ENCODE measurements at places on chromosomes 5 and 9.

GRCh38 chr9:25427898-25428297, 250.3 kb downstream of the TUSC1 start:
- DNase-seq, result no peak

DNA sequence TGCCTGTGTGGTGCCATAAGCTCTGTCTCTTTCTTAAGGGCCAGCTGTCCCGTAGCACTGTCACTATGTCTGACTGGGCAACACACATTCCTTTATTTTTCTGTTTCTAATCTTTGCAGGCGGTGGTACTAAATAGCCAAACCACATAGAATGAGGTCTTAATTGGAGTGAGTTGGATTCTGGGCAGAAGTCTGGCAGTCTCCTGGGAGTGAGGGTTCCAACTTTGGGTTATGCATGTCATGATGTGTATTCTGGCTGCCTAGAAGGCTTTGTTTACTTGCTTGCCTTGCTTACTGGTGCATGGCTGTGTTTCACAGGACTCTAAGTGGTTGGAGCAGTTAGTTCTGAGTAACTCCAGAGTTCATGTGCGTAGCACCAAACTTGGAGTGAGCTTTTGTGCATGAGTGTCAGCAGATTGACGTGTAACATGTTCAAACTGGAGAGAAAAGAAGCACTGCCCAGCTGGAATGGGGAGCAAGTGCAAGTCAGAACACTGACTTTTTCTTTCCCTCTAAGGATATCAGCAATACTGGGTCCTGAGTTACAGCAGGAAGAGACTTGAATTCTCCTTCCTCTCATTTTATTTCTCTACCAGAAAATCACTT, 185.8 kb downstream of the PCSK1 start:
- DNase-seq, result no peak

GRCh38 chr9:109718861-109719260, 61.1 kb upstream of the PALM2AKAP2 start:
- no peak for DNase-seq

GRCh38 chr9:108417726-108418125, 438.1 kb downstream of the ACTL7B start:
- no peak for DNase-seq

- no peak for DNase-seq
Measured at GRCh38 chr9:113521693-113522255, 58.2 kb downstream of the RGS3 start.

DNA sequence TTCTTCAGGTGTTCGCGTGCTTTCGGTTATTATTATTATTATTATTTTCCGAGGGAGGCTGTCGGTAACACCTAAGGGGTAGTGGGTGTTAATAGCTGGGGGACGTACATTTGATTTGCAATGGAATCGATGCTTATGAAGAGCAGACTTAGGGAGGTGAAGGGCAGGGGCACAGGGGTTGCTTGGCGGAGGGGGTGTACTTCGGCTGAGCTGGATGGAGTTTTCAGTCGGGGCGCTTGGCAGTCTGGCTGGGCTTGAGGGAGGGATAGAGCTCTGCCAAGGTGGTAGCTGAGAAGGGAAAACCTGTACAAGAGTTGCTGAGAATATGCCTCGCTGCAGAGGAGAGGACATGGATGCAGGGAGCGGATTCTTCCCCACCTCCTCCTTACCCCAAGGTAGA, 617 bp upstream of the PTPRD start:
- DNase-seq, result no peak

DNA sequence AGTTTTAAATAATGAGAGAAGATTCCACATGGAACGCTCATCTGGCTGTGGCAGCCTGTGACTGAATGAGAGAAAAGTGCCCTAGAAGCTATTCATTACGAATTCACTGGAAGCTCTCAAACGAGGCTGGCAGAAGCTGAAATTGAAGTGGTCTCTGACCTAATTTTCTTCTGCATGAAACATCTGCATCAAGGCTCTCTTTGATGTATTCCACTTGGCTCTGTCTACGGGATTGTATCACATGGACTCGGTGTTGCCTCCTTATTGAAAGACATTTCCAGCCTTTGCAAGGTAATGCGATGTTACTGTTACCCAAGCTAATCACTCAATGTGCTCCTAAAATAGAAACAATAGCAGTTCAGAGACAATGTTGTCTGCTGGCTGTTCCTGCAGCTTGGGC, 246.9 kb upstream of the ZNF462 start:
- no peak for DNase-seq

GRCh38 chr9:129071526-129072126, 9.3 kb upstream of the DOLPP1 start:
- DNase-seq, result no peak

- DNase-seq, result no peak
Measured at GRCh38 chr5:10736354-10736753, 24.7 kb downstream of the DAP start.

GRCh38 chr5:90477621-90478215, 3.1 kb downstream of the POLR3G start:
- DNase-seq, result no peak

- no peak for DNase-seq
Measured at GRCh38 chr9:127195976-127196825, 68.4 kb upstream of the GARNL3 start.

GRCh38 chr5:125582352-125582751, 835.9 kb upstream of the ZNF608 start:
- no peak for DNase-seq

DNA sequence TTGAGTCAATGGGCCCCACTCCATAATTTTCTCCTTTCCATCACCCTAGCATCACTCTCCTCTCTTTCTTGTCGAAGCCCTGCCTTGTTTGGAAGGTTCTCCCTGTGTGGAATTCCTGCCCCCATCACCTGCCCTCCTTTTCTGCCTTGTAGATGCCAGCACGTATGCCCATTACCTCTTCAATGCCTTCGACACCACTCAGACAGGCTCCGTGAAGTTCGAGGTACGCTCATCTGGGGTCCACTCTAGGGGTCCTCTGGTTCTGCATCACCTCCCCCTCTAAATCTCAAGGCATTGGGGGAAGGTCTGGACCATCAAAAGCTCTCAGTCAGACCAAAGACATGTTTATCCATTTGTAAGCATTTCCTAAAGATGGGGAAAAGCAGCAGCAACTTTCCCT, 61.8 kb upstream of the GABRP start:
- no peak for DNase-seq

DNA sequence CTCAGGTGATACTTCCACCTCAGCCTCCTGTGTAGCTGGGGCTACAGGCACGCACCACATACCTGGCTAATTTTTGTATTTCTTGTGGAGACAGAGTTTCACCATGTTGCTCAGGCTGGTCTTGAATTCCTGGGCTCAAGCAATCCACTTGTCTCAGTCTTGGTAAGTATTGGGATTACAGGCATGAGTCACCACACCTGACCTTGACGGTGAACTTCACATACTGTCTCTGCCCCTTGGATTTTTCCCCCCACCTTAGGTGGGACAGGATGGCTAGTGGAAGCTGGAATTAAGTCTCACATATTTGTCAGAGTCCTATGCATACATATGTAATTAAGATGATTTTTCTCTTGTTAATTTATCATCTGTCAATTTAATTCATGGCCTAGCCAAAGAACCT, 20.9 kb upstream of the RFK start:
- DNase-seq, result peak; percentile 6

GRCh38 chr9:72394066-72394465, 29.1 kb upstream of the ZFAND5 start:
- DNase-seq, result peak; percentile 63

GRCh38 chr5:39151745-39152144, 67.6 kb downstream of the FYB1 start:
- DNase-seq, result peak; percentile 91

DNA sequence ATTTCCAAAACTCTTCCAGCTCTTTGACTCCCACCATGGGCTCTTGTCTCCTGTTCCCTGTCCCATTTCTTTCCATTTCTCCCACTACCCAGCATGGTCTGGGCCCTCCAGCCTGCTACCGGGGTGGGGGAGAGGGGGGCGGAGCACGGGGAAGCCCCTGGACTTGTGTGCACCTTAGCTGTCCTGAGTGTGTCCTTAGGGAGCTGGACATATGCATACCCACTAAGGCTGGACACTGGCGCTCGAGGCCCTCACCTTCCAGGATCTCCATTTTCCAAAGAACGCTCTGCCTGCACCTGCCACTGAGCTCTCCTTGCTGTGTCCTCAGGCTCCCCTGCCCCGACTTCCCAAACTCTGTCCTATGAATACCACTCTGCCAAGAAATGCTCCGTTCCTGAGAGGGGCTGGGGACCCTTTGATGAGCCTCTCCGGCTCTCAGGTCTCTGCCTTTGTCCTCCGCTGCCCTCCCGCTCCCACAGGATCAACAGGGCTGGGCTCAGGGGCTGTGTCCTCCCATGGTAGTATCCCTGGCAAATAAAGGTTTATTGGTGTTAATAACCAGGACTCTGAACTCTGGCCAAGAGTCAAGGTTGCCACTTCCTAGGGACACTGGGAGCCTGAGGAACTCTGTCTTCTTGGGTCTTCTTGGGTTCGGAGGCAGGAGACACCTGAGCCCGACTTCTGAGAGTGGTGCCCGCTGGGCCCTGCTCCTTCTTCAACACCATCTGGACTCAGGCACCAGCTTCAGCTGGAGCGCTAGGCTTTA, 831 bp upstream of the SHROOM1 start:
- no peak for DNase-seq

GRCh38 chr9:117103438-117104110, 311.3 kb downstream of the ASTN2 start:
- DNase-seq, result no peak

GRCh38 chr5:69271376-69271775, 36.7 kb downstream of the CDK7 start:
- DNase-seq, result peak; percentile 57

- DNase-seq, result no peak
Measured at GRCh38 chr5:13063088-13063487, 881.4 kb downstream of the DNAH5 start.

GRCh38 chr9:71001780-71002386, 119.5 kb downstream of the TRPM3 start:
- DNase-seq, result no peak

- DNase-seq, result no peak
Measured at GRCh38 chr5:19903611-19904010, 84.4 kb downstream of the CDH18 start.

GRCh38 chr9:98763986-98764745, 32.2 kb downstream of the ANKS6 start:
- no peak for DNase-seq

GRCh38 chr5:103249068-103249467, 9.5 kb upstream of the MACIR start:
- no peak for DNase-seq

GRCh38 chr5:57097526-57097925, 76.3 kb upstream of the GPBP1 start:
- peak; percentile 59 for DNase-seq

DNA sequence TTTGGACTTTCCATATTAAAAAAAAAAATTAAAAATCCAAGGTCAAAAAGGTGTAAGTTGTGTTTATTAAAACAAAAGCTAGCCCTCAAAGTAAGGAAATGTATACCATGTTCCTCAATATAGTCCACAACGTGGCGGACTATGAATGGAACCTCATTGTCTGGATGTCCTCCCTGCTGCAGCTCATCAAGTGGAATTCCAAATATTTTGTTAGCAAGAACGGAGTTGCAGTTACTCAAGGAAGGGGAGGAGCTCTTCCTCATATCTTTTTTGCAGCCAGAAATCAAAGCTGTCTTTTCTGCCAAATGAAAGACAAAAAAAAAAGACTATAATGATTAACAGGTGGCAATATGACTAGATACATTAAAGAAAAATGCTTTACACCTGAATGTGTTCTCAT, 14.0 kb downstream of the FAM13B start:
- DNase-seq, result no peak

- DNase-seq, result peak; percentile 45
Measured at GRCh38 chr9:83754383-83754977, 46.7 kb upstream of the UBQLN1 start.

GRCh38 chr9:110995420-110996340, 42.6 kb downstream of the LPAR1 start:
- peak; percentile 91 for DNase-seq

- DNase-seq, result no peak
Measured at GRCh38 chr9:113360242-113360842, 11.0 kb downstream of the BSPRY start.

Measured in MV-4-11 (cell line).